ENCODE measurements at places on chromosomes 11 and 22.

DNA sequence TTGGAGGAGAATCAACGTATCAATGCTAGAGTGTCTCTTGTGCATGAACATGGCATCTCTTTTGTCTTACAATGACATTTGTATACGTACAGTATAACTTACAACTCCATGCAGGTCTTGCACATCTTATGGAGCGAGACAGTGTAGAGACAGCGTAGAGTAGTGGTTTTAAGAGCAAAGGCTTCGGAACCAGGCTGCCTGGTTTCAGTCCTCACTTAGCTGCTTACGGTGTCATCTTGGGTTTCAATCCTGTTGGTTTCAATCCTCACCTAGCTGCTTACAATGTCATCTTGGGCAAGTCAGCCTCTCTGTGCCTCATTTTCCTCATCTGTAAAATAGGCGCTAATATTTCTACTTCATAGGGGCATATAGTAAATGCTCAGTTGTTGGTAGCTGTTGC, 98.2 kb downstream of the PACS1 start:
- DNase-seq: no peak

GRCh38 chr22:29073618-29074275, 912 bp downstream of the KREMEN1 start:
- no peak for DNase-seq

GRCh38 chr11:102476069-102476468, 23.5 kb upstream of the TMEM123 start:
- DNase-seq: no peak

GRCh38 chr11:10274726-10275125, 19.3 kb downstream of the SBF2 start:
- DNase-seq: no peak

- DNase-seq: no peak
These were observed 16.9 kb upstream of the TMEM135 start for GRCh38 chr11:87020764-87021365.

DNA sequence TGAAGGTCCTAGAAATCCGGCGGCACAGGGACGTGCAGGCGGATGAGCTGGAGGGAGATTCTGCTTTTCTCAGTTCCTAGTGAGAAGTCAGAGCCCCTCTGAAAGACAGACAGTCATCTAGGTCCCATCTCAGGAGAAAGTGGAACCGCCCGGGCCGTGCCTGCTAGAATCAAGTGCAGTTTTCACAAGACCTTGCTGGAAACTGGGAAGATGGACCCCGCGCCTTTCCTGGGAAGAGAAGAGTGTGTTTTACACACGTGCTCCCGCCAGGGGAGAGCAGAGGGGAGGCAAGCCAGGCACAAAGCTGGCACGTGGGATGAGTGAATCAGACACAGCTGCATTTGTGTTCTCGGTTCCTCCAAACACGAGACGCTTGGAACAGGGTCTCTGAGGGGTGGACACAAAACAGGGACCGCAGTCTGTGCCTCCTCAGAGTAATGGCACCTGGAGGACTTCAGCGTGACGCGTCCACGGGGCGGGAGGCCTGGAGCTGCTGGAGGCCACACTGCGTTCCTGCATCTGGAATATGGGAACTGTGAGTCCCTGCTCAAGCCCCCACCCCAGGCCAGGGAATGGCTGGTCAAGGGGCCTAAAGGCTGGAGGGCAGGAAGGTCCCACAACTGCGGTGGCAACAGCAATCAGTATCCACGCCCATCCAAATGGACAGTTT, 218.3 kb downstream of the BRD1 start:
- no peak for DNase-seq

- DNase-seq: no peak
These were observed 37.9 kb downstream of the IZUMO1R start for GRCh38 chr11:94342250-94342649.

DNA sequence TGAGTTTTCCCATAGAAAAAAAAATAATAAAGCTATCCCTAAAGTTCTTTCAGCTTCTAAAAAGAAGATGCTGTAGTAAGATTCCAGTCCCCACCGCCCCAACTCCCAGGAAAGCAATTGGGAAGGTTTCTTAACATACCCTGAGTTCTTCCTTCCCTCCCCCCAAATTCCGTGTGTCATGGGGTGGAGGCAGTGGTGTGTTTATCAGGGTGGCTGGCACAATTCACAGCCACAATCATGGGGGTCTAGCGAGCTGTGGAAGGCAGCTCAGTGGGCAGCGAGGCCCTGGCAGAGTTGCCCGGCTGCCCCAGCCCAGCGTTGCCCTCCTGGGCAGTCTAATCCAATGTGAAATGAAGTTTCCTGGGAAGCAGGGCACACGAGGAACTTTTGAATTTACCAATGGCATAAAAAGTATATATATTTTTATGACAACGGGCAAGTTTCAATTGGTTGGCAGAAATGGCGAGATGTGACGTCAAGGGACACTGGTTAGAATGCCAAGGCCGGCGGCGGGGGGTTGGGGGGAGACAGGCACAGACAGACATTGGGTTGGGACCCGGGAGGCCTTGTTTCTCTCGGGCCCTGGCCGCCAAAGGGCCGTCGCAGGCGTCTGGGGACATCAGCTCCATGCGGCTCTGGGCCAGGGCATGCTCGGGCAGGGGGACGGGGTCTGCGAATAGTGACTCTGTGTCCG, 80.7 kb upstream of the PPARA start:
- no peak for DNase-seq

- DNase-seq: no peak
These were observed 4.2 kb downstream of the SGSM1 start for GRCh38 chr22:24810043-24810749.

DNA sequence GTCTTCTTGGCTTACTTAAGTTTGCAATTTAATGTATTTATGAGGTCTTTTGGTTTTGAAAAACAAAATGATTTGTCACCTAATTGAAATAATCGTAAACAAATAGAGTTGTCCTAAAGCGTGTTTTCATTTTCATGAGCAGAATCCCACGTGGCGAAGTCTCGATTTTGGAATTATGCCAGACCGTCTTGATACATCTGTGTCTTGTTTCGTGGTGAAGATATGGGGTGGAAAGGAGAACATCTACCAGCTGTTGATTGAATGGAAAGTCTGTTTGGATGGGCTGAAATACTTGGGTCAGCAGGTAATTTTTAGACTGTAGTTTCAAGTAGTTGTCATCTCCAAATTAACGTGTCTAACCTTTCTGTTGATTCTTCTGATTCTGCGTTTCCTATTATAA, 64.7 kb downstream of the UVRAG start:
- no peak for DNase-seq

DNA sequence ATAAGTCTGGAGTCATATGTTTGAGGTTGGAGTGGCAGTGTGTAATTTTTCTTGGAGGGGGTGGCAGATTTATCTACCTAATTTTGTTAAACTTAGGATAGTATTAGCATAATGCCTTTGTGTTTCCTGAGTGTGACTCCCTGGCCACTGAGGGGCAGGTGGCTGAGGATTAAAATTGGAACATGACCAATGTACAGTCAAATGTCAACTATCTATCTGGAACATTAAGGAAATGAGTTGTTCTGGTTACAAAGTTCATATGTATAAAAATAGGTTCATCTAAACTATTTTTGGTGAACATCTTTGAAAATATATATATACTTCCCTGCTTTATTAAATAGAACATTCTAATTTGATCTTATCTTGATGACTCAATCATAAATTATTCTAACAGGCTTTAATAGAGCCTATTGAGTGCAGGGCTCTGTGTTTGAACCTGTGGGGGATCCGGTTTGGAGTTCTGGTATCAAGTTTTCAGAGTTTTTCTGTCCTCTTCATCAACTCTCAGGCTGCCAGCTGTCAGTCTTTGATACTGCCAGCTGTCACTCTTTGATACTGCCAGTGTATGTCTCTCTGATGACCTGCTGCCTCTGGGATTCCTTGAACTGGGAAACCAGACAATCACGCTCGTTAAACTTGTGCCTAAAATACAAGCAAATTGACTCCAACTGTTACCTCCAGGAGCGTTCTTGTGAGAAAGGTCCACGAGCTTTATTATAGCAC, 309.6 kb downstream of the METTL15 start:
- no peak for DNase-seq

- DNase-seq: no peak
These were observed 368.3 kb downstream of the SHANK2 start for GRCh38 chr11:70883973-70884623.
